ENCODE measurements at places on chromosomes 5 and 9. TPM values are rescaled to one million over a fixed set of nuclear protein-coding genes. Genes with fewer than 3 reads are reported as not detected.

The PCDHGA12 gene
- 0.07 TPM for total RNA-seq

The CNTRL gene
- total RNA-seq = 80.3 TPM

The GCNT4 gene
- total RNA-seq = 0.41 TPM

The MVB12B gene
- total RNA-seq = 57.0 TPM

The NAIP gene
- 7.2 TPM for total RNA-seq

All from activated CD8-positive, alpha-beta memory T cell treated with anti-CD3 and anti-CD28 coated beads, Interleukin-2, amount 10 ng/mL, durations not matched to agents 7 days and 5 days (primary cell).